ENCODE measurements at places on chromosomes 5 and 9.

DNA sequence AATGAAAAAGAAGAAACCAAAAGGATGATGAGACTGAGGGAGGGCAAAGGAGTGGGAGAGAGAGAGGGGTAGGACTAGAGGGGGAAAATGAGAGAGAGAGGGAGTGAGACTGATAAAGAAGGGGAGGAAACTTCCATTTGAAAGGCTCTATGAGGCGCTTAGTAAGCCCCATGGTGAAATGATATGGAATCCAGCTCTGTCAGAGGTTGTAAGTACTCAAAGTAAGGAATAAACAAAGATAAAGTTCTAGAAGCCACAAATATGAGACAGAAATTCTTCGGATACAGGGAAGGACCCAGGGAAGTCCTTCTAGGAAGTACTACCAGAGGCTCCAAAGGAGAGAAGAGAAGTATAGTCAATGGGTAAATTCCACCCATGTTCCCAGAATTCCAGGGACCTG lies 21.7 kb upstream of the VLDLR start:
- DNase-seq, result no peak

DNA sequence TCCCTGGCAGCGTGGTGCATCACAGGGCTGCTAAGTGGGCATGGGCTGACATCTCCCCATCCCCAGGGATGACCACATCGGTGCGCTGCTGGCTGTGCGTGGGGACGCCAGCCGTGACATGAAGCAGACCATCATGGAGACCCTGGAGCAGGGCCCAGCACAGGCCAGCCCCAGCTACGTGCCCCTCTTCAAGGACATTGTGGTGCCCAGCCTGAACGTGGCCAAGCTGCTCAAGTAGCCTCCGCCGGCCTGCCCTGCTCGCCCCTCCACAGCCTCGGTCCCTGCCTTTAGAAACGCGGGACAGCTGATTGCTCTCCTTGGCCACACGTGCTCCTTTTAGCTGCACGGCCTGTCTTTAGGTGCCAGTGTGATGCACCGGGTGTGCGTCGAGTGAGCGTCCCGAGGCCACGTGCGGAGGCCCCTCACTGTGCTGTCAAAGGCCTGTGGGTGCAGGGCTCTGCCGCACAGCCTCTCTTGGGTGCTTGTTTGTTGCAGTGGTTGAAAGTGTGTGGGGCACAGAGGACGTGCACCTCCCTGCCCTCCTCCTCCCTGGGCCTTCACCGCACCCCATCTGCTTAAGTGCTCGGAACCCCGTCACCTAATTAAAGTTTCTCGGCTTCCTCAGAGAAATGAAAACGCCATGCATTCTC lies 23.8 kb downstream of the EXOC3 start:
- no peak for DNase-seq

DNA sequence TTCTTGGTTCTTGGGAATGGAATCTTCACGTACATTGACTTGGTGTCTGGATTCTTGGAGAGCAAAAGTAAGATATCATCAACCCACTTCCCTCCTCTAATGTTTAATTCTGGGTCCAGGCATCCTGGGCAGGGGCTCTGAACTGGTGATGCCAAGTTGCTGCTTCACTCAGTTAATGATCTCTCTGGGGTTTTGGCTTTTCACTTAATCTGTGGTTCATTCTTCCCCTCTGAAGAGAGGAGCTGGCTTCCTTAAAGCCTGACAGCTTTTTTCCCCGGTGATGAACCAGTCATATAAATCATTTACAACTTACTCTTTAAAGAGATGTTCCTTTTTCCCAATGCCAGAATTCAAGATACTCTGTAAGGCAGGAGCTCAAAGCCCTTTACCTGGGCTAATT lies 65.9 kb downstream of the ARHGAP26 start:
- DNase-seq, result no peak

DNA sequence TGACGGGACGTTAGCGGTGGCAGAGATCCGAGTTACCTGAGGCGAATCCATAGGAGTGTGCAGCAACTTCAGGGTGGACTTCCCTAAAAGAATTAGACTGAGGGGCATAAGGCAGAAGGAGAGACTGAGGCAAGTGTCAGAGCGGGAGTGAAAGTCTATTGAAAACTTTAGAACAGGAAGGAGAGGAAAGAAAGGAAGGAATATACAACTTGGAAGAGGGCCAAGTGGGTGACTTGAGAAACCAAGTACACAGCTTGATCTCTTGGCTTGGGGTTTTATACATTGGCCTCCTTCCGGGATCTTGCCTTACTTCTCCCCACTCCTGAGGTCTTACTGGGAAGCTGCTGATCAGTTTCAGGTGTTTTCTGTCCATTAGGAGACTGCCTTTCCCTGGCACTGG lies 84.9 kb downstream of the SNX18 start:
- DNase-seq, result no peak

- DNase-seq, result no peak
Observed at GRCh38 chr9:83219154-83219923, 156.4 kb upstream of the RASEF start.

DNA sequence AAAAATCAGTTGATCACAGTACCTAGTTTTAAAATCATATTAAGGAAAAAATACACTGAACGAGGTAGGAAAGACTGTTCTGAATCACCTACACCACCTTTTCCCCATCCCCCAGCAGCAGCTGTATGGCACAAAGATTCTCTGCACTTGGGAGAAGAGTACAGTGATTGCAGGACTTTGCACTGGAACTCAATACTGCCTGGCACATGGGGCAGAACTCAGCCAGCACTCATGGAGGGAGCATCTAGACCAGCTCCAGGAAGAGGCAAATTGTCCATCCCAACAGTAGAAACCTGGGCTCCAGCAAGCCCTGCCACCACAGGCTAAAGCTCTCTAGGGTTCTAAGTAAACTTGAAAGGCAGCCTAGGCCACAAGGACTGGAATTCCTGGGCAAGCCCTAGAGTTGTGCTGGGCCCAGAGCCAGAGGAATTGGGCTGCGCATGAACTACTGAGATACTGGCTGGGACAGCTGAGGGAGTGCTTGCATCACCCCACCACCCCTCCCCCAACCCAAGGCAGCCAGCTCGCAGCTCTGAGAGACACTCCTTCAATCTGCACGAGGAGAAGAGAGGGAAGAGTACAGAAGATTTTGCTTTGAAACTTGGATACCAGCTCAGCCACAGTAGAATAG lies 654.4 kb upstream of the CDH6 start:
- no peak for DNase-seq

DNA sequence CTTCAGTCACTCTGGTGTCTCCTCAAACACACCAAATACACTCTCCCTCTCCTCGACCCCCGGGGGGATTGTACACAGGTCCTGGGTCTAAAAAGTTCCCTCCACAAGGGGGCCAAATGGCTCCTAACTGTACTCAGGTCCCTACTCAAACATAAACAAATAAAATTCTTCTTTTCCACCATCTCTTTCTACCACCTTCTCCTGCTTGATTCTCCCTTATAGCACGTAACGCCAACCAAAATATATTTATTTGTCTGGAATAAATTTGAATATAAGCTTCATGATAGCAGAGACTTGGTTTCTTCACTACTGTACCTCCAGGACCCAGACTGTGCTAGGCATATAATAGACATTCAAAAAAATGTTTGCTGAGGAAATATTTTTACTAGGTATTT lies 21.4 kb downstream of the ZNF608 start:
- DNase-seq, result no peak

GRCh38 chr9:112380102-112380824 lies at the start of gene HSDL2:
HSDL2 (plus strand) TSS chr9:112380108; CDS start chr9:112380164, 56 bp downstream.
- no peak for DNase-seq

- DNase-seq, result no peak
Observed at GRCh38 chr5:149298842-149299404, 27.3 kb downstream of the AFAP1L1 start.

DNA sequence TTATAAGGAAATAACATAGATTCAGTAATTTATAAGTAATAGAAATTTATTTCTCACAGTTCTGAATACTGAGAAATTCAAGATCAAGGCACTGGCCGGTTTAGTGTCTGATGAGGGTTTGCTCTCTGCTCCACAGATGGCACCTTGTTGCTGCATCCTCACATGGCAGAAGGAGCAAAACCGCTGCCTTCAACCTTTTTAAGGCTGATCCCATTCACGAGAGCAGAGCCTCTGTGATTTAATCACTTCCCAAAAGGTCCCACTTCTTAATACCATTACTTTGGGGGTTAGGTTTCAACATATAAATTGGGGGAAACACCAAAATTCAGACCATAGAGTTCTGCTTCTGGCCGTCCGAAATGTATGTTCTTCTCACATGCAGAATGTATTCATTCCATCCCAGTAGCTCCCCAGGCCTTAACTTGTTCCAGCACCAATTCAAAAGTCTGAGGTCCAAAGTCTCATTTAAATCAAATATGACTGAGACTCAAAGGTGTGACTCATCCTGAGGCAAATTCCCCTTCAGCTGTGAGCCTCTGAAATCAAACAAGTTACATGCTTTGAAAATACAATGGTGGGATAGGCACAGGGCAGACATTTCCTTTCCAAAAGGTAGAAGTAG lies 30.6 kb downstream of the BAAT start:
- no peak for DNase-seq

DNA sequence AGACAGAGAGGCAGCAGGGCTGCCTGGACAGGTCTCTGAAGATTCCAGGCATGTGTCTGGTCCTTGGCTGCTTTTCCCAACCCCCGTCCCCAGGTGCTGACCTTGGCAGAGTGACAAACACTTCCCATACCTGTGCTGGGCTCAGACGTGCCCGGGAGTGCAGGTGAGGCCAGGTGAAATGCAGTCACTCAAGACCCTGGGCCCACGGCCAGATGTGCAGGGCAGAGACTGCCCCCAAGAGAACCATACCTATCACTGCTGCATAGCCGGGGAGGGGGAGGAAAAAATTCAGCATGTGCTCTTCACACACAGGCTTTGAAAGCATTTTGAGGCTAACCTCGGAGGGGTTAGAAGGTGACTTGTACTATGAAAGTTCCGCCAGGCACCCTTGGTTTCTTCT lies 22.6 kb downstream of the CCNJL start:
- DNase-seq, result no peak

DNA sequence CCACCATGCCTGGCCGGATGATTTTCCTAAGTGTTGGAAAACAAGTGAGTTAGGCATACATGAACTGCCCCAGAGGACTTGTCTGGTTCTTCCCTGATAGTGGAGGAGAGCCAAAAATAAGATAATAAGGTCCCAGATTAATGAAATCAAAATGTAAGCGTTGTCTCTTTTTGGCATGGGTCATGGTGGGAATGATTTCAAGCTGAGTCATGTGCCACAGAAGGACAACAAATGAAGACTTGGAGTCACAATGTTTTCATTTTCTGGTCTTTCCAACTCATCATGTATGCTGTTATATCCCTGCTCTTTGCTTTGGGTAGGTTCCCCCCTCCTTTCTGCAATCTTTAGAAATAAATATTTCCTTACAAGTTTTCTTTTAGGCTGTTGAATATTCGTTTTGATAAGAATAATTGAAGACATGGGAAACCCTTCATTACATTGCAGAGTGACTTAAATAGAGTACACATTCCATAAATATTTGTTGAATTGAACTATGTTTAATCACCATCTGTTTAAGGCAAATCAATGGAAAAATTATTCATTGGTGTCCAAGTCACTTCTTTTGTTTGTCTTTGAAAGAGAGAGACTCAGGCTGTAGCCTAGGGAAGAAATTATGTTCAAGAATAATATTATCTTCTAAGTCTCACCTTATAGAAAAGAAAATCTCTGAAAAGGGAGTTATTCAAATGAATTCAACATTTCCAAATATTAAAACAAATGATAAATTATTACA lies 196.3 kb downstream of the CSNK1G3 start:
- DNase-seq, result no peak

DNA sequence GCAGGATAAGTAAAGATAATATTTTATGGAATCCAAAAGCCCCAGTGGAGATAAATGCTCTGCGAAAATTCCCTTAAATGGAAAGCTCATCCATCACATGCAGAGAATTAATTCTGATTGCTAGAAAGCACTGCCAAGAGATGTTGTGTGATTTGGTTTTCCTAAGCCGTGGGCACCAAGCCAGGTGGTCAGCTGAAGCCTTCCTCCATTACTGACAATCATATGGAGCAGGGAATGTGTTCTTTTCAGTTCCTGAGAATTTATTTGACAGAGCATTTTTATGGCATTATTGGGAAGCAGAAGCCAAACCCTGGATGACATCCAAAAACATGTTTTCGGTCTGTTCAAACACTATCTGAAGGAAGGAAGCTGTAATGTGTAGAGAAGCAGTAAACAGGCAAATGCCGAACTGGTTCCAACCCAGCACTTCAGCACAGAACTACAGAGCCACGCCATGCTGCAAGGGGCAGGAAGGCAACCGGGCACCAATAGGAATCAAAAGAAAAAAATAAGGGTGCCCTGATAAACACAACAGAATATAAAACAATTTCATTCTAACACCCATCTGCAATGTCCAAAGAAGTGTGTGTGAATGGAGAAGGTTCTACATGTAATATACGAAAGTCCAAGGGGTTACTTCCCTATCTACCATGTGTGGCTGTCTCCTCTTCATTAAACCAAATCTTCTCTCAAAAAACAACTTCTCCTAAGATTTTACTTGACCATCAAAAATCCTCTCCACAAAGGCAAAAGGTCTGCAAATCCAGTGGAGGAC lies 12.3 kb downstream of the ARSB start:
- DNase-seq, result no peak

DNA sequence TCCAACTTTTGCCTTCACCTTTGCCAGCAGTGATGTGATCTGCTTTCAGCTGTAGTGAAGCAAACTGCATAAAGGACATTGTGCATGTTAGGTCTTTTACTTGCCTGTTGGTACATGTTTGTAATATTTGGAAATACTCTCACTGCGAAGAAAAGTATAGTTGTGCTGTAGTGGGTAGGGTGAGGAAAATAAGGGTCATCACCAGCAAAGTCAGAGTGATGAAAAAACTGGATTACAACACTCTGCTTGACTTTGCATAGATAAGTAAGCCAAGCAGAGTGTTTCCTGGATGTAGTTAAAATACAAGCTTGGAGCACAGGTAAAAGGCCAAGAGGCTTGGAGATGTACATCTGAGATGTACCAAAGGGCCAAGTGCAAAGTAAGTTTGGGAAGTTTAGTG lies 16.7 kb downstream of the TGFBR1 start:
- no peak for DNase-seq

- no peak for DNase-seq
Observed at GRCh38 chr9:124137009-124137943, 120.5 kb upstream of the NEK6 start.

DNA sequence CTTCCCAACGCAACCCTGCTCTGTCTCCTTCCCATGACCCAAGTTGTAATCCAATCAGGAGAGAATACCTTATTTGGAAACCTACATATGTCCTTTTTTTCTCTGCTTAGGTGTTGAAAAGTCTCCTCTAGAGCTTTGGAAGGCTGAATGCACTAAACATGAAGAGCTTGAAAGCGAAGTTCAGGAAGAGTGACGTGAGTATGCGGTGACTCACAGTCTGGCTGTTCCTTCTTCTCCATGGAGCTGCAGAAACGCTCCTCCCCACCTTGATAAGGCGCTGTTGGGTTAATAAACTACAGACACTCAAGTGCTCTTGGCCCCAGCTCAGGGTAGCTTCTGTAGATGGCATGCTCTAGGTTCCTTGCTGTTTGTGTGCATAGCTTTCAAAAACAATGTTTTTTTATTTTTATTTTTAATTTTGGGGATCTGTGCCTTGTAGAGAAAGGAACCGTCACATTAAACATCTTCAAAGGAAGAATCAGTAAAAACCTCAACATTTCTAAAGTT lies 30.7 kb downstream of the RAI14 start:
- DNase-seq, result no peak
